ENCODE measurements at places on chromosomes 3 and 15.

- no peak for DNase-seq
Measured at GRCh38 chr3:101038880-101039279, 45.7 kb upstream of the ABI3BP start.

GRCh38 chr15:76312540-76313174 is 1.4 kb upstream of the ETFA start:
- no peak for DNase-seq

GRCh38 chr3:159947220-159947619 is 41.4 kb upstream of the IL12A start:
- DNase-seq, result no peak

GRCh38 chr3:22399566-22399965 is 648.6 kb upstream of the ZNF385D start:
- no peak for DNase-seq

DNA sequence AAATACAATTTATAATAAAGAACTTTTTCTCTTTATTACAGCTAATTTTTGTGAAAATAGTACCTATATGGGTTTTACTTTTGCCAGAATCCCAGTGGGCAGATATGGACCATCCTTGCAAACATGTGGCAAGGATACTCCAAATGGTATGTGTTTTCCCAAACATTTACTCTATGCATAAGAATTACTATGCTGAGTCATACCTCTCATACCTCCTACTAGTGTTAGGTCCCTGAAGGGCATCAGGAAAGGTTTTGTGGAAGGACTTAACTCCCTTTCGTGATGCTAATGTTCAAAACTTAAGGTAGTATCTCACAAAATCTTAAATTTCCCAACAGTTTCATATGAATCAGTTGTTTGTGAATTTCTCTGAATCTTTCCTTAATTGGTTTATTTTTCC is 21.3 kb downstream of the ADGRG7 start:
- DNase-seq, result no peak

DNA sequence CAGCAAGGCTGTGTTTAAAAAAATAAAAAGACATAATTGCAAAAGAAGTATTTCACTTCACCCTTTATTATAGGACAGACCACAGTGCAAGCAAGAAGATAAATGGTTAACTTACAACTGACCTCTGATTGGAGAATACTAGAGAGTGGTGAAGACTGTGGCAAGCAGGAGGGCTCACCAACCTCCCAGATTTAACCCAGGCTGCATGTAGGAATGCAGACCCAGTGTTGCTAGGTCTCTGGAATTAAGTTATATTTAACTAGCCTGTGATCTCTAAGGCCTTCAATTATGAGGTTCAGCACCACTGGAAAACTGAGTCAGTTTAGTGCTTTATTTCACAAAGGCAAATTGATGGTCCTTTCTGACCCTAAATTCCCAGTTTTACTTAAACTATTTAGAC is 436.6 kb downstream of the LPP start:
- no peak for DNase-seq

DNA sequence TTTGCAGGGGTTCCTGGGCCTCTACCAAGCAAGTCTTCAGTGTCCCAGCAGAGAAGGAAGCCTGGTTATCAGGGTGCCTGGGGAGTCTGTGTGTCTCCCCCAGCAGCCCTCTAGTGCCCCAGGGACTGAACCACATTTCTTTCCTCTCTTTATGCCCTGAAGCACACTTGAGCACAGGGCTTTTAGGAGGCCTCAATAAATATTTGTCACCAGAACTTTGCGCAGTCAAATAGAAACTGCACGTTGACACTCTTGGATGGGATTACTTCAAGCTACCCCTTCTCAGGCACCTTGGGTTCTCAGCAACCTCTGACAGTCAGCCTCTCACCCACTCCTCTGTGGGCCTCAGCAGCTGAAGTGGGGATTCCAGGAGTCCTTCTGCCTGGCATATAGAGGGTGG is 226.6 kb upstream of the HES1 start:
- DNase-seq, result no peak

- no peak for DNase-seq
Measured at GRCh38 chr3:57890874-57891273, 117.3 kb upstream of the FLNB start.

GRCh38 chr3:141321109-141321497 is 47.2 kb upstream of the ZBTB38 start:
- DNase-seq, result no peak

GRCh38 chr3:188330138-188330537 is 176.2 kb downstream of the LPP start:
- no peak for DNase-seq

GRCh38 chr3:52620580-52620979 is 65.1 kb downstream of the PBRM1 start:
- DNase-seq, result no peak

- DNase-seq, result no peak
Measured at GRCh38 chr3:122681284-122681973, 790 bp downstream of the PARP14 start.

DNA sequence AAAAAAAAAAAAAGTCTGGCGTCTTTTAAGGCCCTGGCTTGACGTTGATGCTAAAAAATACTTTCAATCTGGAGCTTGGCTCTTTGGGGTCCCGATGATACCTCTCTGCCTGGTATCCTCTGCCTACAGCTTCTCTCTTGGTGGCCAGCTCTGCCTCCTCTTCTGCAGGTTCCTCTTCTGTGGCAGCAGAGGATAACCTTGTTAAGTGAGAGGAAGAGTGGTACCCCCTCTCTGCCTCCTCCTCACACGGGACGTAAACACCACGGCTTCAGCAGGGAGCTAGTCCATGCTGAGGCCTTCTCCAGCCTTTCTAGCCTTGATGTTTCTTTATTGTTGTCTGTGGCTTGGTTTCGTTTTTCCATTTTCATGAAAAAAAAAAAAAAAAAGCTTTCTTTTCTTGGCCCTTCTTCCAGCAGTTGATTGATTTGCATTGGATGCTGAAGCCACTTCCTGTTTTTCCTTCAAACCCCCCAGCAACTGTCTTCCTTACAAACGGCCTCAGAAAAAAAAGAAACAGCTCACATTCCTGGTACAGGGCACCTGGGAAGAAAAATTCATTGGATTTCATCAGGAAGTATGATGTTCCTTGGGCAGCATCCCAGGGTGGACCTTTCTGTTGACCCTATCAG is 59.7 kb downstream of the RORA start:
- DNase-seq, result no peak

GRCh38 chr3:183080628-183081027 is 18.7 kb downstream of the MCCC1 start:
- no peak for DNase-seq

DNA sequence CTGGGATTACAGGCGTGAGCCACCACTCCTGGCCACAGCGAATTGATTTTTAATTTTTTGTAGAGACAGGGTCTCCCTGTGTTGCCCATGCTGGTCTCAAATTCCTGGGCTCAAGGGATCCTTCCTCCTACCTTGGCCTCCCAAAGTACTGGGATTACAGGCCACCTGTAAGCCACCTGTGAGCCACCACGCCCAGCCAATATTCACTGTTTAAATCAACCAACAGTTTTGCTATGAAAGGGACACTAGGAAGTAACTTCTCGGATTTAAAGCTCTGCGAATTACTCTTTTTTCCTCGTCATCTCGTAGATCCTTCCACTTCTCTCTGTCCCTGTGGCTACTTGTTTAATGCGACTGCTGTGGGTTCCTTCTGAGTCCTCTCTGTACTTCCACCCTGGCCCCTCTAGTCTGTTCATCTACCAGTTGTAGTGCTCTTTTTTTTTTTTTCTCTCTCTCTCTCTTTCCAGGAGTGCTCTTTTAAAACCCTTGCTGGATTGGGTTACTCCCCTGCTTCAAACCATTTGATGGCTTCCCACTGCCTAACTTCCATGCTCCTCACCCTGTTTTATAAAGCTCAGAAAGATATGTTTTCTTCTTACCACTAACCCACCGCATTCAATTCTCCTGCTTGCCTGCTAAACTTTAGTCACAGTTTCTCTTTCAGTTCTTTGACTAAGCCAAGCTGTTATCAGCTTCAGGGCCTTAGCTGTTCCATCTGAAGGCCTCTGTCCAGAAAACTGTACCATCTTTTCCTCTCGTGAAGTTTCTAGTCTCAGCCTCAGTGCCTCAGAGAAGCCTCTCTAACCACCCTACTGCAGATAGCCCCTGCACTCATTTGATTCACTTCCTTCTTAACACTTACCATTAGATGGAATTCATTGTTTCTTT is 12.4 kb downstream of the RTF1 start:
- no peak for DNase-seq

- no peak for DNase-seq
Measured at GRCh38 chr3:126344380-126345041, 12.7 kb downstream of the KLF15 start.

- no peak for DNase-seq
Measured at GRCh38 chr3:29168696-29169095, 112.2 kb upstream of the RBMS3 start.

- no peak for DNase-seq
Measured at GRCh38 chr15:67700023-67700422, 125.3 kb upstream of the SKOR1 start.

- no peak for DNase-seq
Measured at GRCh38 chr3:126957776-126958637, 24.9 kb upstream of the PLXNA1 start.

DNA sequence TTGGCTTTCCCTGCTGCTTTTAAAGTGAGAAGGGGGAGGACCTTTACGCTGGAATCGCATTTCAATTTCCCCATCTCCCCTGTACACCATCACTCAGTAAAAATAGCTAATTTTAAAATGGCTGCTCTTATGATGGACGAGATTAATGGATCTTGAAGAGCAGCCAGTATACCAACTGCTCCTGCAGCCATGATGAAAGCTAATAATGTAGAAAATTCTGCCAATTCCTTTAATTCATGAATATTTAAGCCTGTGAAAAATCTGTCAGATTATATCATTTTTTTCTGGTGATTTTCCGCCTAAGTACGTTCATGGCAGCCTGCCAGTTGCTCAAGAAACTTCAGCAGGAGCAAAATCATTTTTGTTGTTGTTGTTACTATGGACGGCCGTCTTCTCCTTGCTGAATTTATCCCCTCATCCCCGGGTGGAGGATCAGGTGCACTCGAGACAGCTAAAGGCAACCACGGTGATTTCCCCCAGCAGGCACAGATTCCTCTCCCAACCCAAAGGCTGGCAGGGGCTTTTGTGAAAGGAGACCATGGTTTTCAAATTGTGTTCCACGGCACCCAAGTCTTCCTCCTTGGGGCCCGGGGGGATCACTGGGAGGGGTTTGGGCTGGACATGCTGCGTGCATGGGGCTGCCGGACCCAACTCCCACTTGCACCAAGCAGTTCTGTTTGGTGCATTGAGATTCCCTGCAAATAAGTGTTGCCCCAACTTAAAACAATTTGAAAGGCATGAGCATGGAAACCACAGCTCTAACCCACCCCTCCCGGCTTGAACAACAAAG is 289.6 kb downstream of the UACA start:
- DNase-seq, result no peak

DNA sequence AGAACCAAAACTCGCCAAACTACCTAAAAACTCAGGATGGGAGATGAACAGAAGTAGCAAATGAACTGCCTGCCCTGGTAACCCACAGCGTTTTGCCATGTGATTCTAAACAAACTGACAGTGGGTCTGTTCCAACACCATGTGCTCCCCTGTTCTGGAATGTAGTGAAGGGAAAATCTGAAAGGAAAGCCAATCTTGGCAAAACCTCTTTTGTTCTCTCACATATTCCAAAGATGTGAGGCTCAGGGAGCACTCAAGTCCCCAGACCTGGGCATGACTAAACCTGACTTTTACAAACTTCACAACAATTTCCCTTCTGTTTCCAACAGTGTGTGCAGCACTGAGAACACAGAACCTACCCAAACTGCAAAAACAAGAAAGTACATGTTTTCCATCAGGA is 116.1 kb downstream of the IMPG2 start:
- no peak for DNase-seq

DNA sequence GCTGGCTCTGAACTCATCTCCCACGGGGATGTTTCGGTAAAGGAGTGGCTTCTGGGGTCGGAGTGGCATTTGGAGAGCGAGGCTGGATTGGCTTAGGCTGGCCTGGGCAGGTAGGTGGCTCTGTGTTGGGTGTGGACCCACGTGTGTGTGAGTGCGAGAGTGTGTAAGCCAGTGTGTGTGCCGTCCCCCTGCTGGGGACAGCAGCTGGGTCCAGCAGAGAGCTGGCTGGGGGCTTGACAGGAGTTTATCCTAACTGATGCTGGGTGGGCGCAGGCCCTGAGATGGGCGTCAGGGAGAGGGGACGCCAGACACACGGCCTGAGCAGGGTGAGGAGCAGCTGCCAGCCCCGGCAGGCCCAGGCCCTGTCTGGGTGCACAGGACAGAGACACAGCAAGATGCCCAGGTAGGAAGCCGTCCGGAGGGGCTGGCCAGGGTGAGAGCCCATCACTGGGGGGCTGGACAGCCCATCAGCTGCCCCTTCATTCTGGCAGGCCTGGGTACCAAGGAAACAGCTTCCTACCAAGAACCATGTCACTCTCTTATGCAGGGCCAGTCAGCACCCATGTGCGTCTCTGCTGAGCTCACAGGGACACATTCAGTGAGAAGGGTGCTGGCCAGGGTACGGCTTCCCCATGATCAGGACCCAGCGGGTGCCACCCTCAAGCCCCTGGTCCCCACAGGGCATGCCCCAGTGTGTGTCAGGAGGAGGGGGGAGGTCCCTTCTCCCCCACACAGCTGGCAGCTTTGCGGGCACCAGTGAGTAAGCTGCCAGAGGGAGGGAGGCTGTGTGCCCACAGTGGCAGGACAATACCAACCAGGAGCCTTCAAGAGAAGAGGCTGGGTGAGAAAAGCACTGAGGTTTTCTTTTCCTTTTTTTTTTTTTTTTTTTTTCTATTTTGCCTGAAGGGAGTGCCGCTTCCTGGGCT is 1.1 kb downstream of the PAK6 start:
- no peak for DNase-seq

DNA sequence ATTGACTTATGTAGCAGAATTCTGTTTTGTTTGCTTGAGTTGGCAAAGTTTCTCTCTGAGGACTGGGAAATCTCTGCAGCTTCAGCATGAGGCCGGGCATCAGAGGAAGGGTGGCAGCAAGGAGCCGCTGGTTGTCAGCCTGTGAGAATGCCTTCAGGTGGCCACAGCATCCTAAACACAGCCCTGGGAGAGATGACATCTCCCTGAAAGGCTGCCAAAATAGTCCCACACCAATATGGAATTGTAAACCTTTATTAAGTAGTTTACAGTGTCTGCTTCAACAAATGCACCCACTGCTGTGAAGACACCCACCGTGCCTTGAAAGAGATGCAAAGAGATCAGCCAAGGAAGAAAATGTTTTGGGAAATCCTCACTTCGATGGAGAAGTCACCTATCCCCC is 609.7 kb upstream of the ARRDC4 start:
- DNase-seq, result no peak

GRCh38 chr15:92023965-92024364 is 170.5 kb downstream of the SLCO3A1 start:
- DNase-seq, result no peak

- no peak for DNase-seq
Measured at GRCh38 chr15:75232826-75233503, 25.2 kb upstream of the GOLGA6C start.
